ENCODE measurements at places on chromosomes 12 and 14.

DNA sequence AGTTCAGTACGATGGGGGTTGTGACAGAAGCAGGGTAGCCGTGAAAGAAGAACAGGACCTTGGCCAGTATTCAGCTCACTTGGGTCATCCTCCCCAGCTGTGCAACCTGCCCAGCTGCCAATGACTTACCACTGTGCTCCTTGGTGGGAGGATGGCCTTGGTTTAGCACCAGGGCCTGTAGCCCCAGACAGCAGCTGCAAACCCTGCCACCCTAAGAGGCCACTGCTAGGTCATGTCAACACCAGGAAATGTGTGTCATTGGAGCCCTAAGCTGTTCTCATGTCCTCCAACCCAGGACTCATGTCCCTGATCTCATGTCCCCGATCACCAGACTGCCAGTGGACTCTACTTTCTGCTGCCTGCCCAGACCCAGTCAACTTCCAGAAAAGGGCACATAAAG is 3.0 kb upstream of the CRACR2A start:
- no peak for DNase-seq

GRCh38 chr12:82605115-82605514 is 81.6 kb upstream of the TMTC2 start:
- DNase-seq, result no peak

DNA sequence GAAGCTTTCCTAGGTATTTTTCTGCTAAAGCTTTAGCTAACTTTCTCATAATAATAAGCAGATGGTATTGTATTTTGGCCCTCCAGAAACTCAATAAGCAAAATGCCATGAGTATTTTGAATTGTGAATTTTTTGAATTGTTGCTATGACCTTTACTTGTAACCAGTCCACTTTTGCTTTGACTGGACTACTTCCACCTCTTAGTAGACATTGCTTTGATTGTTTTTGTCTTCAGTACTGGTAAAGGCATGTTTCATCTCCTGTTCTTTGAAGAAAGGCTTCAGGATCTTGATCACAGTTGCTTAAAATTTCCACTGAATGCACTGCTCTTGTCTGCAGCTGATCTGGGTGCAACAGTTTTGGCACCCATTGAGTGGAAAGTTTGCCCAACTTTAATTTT is 102.3 kb downstream of the TRMT5 start:
- no peak for DNase-seq

GRCh38 chr12:5499566-5500330 is 67.8 kb downstream of the NTF3 start:
- no peak for DNase-seq

- DNase-seq, result no peak
Measured at GRCh38 chr14:96783043-96783914, 13.9 kb upstream of the VRK1 start.

GRCh38 chr12:114431902-114432301 is 26.0 kb upstream of the TBX5 start:
- no peak for DNase-seq

- no peak for DNase-seq
Measured at GRCh38 chr12:63319386-63319785, 168.4 kb upstream of the AVPR1A start.

DNA sequence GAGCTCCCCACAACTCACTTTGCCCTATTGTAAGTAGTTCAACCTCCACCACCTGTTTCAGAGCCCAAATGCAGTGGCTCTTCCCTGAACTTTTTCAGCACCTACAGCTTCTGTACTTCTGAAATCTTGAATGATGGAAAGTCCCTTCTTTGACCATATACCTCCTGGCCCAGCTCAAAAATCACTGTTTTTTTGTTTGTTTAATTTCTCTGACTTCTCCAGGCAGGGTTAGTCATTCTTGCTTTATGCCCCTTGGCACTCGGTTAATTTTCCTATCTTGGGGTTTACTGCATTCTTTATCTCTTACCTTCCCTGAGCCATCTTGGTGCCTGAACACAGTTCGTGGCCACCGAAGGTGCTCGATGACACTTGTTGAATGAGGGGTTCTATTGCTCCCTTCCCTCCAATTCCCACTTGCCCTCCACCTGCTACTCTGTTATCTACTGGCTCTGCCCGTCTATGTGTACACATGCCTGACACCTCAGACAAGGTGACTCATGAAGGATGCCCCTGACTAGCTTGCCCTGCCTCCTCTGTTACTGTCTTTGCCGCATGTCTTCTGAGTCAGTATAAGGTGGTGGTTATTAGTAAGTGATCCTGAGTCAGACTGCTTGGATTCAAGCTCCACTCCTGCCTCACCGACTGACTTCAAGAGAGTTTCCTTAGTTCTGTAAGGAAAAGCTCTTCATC is 4.4 kb downstream of the AMHR2 start:
- DNase-seq, result no peak

GRCh38 chr12:9761419-9761781 is 699 bp upstream of the CD69 start:
- DNase-seq, result no peak

GRCh38 chr14:82854131-82854530 is 1320.5 kb upstream of the SEL1L start:
- DNase-seq, result no peak

DNA sequence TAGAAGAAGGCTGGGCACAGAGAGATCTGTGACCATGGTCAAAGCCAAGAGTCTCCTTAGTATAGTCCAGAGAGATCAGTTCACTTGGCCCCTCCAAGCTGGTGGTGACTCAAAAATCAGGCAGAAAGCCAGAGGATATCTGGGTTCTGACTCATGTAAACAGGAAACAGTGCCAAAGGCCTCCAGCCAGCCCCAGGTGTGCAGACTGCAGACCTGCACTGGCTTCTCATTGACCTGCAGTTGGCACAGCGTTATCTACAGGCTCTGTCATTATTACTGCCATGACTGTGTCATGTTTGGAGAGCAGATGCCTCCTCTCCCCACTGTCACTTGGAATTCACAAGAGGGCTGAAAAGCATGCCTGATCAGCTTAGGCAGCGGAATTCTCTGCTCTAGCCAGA is 295.7 kb upstream of the PRKD1 start:
- no peak for DNase-seq
